RPMI8226 (cell line): ENCODE measurements at places on chromosomes 7 and 10.

GRCh38 chr10:23965880-23966279 is 243.1 kb upstream of the KIAA1217 start:
- DNase-seq, result no peak

DNA sequence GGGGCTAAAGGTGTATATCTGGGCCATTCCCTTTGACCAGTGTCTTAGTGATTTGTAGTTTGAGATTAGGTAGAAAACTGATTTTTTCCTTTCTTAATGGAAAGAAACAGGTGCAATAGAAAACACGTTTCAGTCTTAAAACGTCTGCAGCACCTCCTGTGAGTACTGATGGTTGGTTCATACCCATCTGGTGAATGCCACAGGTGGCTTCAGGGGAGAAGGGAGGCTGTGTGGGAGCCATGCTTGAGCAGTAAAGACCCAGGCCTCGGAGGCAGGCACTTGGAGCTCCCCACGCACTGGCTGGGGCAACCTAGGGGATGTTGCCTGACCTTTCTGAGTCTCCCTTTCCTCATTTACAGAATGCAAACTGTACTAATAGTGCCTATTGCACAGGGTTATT is 171.5 kb upstream of the GRB10 start:
- DNase-seq, result no peak

GRCh38 chr10:34721208-34721840 is 93.8 kb downstream of the PARD3 start:
- DNase-seq, result peak; percentile 60

- peak; percentile 11 for DNase-seq
Observed at GRCh38 chr7:20201380-20201779, 15.8 kb downstream of the MACC1 start.

DNA sequence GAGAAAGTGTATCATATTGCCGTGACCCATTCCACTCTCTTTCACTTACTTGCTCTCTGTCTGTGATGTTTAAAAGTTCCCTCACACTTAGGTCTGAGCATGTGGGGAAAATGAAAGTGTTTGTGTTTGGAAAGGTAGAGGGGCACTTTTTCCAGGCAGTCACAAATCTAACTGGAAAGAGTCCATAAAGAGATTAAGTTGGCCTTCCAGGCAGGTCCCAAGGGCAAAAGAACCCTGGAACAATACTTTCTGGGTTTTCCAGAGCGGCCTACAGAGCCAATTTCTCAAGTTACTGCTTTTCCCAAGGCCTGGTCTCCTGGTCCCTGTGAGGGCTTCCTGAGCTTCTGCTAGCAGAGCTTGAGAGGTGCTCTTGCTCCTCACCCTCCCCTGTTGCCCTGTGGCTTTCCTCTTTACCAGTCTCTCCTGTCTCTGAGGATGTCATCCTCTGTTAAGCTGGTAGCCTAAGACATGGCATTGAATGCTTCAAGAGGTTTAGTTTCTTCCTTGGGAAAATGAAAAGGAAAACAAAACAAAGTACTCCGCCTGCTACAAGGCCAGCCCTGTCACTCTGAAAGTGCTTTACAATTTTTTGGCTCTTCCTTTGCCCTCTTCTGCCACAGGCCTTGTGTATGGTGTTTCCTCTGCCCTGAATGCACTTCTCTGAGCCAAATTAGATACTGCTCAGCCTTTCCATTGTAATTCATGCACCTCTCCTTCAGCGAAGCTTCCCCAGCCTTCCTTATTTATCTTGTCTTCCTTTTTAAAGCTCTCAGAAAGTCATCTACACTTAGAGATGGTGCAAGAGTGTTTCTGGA is 20.1 kb downstream of the TES start:
- no peak for DNase-seq

- DNase-seq, result no peak
Observed at GRCh38 chr10:49070701-49071100, 44.6 kb downstream of the VSTM4 start.

- peak; percentile 42 for DNase-seq
Observed at GRCh38 chr7:142833174-142834048, 21.5 kb upstream of the EPHB6 start.

GRCh38 chr10:58240531-58240930 is 27.2 kb downstream of the IPMK start:
- DNase-seq, result no peak

DNA sequence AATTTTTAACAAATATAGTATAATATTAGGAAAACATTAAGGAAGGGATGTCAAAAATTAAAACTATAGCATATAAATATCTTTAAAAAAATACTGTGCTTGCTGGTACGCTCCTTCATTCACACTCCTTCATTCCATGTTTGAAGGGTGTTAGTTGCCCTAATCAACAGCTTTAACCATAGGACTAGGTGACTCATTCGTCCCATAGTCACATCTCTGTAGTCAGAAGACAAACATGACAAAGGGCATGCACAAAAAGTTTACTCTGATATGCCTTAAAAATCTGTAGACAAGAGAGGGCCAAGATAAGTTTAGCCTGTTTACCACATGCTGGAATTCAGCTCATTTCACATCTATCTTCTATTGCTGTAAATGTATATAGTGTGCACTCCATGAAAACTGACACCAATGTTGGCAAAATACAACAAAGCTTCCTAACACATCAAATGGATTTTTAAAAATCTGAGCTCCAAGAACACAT is 646 bp downstream of the FAM13C start:
- DNase-seq, result no peak

GRCh38 chr7:66362136-66362535 is 157.0 kb downstream of the TPST1 start:
- DNase-seq, result no peak

- DNase-seq, result no peak
Observed at GRCh38 chr10:116073510-116073909, 199.5 kb downstream of the GFRA1 start.

DNA sequence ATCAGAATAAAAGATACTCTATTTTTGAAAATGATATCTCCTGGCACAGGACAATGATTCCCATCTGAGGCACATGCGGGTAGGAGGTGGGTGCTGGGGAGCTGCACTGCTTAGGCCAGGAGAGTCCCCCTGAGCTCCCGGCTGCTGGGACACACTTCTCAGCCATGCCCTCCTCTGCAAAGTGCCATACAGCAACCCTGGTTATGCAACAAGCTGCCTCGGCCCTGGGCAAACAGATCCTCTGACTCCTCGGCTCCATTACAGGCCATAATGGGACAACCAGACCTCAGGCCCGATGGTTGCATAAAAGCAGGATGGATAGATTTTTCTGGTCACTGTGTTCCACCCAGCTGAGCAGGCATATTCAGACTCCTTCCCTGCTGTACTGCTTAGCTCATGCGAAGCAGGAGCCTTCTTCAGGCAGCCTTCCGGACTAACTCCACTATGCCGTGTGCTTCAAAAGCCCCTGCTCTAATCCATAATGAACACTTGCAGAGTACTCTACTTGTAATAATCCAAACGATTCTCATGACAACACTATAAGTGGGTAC is 6.5 kb upstream of the LEP start:
- DNase-seq, result no peak

GRCh38 chr10:97547271-97547600 is 25.3 kb upstream of the ANKRD2 start:
- no peak for DNase-seq

GRCh38 chr7:141072548-141073172 is 1.2 kb upstream of the TMEM178B start:
- peak; percentile 95 for DNase-seq

DNA sequence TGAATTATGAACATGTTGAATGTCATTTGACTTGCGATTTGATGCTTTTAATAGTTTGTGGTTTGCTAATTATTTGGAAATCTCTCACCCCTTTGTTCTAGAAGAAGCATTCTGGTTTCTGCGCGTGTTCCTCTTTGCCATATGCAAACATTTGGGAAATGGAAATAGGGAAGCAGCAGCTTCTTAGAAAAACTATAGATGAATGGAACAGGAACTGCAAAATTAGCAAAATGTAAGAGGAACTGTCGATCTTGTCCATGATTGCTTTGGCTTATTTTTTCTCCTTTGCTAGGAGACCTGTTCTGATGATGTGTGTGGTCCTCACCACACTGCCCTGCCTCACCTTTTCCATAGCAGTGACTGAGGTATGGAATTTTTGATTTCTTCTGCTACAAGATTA is 19.0 kb downstream of the TMEM236 start:
- no peak for DNase-seq

- DNase-seq, result no peak
Observed at GRCh38 chr10:85789125-85789524, 577.5 kb downstream of the GRID1 start.

DNA sequence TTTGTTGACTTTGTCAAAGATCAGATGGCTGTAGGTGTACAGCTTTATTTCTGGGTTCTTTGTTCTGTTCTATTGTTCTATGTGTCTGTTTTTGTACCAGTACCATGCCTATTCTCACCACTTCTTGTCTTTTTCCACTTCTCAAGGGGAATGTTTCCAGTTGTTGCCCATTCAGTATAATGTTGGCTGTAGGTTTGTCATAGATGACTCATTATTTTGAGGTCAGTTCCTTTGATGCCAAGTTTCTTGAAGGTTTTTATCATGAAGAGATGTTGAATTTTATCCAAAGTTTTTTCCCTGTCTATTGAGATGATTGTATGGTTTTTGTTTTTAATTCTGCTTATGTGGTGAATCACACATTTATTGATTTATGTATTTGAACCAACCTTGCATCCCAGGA is 216.7 kb upstream of the RNF32 start:
- DNase-seq, result no peak

DNA sequence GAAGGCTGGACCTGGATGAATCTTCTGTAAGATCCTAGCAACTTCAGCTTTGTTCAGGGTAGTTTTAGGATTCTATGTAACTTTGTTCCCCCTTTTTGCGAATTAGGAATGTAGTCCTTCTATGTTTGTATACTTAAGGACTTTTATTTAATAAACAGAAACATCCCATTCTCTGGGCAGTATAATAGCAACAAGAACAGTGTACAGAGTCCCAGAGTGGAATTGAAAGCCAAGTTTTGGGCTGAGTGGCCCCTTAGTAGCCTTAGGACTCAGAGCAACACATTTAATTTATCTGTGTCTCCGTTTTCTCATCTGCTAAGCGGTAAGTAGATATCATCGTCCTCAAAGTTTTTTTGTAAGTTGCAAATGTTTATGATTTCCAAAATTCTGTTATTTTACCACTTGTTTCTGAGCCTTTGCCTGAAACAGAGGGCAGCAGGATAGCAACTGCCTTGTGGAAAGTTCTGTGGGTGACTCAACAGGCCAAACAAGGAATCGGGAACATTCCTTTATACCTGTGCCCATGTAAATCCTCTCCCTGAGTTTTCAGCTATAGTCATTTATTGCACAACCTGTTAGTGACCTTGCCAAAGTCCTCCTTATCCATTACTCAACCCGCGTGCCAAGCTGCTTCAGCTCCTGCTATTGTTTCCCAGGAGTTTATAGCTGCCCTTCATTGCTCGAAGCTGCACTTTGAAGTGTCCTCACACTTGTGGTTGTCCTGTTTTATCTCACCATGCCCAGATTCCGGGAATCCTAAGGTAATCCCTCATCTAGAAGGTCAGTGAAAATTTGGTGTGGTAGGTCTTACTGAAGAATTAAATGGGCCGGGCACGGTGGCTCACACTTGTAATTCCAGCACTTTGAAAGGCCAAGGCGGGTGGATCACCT is 199.1 kb upstream of the AHR start:
- DNase-seq, result no peak

DNA sequence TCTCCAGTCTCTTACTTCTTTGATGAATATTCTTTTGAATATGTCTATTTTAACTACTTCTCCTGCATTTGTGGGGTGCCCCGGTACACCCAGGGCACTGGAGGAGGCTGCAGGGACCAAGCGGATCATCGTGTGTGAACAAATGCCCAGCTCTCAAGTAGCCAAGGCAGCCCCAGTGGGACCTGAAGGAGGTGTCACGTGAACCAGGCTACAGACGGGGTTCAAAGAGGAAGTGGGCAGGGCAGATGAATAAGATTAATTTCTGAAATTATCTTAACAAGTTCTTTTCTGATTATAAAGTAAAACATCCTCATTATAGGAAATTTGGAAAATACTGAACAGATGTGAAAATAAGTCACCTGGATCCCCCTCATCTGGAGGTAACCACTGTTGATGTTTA is 78.4 kb upstream of the DUSP5 start:
- no peak for DNase-seq
